Tongue (tissue), 3 donors: ENCODE measurements at places on chromosomes 3 and 15.

DNA sequence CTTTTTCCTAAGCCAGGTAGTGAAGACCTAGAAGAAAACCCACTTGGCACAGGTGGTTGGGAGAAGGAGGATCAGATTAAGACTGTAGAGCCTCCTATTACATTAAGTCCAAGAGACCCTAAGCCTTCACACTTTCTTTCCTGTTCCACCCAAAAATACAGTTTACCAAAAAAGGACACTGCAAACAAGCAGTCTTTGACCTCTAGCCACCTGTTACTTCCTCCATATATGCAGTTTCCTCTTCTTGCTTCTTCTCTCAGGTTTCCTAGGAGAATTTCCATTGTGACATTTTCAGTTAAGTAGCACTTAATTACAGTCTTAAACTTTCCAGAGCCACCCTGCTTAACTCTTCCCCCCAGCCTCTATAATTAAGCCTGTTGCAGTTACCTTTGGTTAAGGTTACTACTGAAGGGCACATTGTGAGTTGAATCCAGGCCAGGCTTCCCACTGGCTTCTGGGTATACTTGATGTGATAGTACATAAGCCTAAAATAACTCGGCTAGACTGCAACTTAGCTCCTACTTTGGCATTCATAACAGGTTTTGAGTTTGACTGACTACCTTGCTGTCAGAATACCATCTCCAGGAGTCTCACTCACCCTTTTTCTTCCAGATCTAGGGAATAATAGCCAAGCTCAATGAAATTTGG, 114.2 kb upstream of the UMPS start:
- no peak for DNase-seq

DNA sequence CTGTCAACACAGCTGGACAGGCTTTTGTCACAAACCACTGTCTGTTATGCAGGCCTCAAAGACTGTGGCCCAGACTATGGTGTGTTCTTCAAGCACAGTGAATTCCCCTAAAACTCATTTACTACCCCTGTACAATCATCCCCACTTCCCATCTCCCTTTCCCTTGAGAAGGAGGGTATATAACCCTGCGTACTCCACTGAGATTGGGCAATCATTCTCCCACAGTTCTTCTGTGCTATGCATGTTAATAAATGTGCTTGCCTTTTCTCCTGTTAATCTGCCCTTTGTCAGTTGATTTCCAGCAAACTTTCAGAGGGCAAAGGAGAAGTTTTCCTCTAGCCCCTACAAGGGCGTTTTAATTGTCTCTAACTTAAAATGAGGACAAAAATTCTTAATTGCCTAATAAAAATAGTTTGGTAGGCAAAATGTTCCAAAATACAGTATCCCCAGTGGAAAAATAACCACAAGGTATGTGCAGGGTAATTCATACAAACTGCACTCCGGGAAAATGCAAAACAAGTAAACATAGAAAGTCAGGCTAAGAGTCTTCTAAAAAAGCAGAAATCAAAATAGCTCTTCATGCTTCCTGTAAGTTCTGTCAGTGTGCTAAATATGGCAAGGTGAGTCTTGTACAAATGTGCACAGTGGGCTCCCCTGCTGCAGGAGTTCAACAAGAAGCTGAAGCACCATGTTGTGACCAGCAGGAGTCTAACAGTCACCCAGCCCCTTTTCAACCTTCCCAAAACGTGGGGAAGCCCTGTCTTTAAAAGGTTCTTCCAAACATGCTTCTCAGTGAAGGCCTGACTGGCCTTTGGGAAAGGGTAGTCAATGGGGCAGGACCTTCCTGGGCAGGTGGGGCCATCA, 10.2 kb downstream of the ATP10A start:
- DNase-seq: no peak

DNA sequence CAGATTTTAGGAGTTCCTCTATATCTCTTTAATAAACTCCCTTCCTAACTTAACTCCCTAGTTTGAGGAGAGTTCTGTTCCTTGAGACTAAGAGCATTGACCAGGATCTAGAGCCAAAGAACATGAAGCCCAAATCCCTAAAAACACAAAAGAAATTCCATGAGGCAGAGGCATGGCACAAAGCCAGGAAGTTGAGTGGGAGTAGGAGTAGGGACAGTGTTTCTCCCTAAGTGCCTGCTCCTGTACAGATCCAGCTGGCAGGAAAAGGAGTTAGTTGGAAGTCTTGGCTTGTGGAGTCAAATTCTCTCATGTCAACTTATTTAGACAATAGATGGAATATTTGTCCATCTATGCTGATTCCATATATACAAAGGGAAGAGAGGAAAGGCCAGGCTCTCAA, 11.4 kb downstream of the ACTC1 start:
- DNase-seq: peak; percentile 45

DNA sequence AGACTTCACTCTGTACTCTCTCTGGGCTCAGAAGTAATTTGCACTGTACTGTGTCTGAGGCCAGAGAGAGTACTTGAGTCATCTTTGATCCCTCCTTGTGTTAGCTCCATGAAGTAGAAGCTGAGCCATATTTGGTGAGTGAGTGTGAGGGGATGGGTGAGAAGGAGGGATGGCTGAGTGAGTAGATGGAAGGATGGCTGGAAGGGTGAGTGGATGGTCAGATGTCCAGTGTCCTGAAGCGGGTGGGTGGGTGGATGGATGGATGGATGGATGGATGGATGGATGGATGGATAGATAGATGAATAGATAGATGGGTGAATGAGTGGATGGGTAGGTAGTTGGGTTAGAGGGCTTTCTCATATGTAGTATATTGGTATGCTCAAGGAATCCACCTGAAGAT, 39.3 kb downstream of the FGD5 start:
- DNase-seq: no peak

- peak; percentile 83 for DNase-seq
Observed at GRCh38 chr3:178405531-178405930, 130.7 kb upstream of the KCNMB2 start.

DNA sequence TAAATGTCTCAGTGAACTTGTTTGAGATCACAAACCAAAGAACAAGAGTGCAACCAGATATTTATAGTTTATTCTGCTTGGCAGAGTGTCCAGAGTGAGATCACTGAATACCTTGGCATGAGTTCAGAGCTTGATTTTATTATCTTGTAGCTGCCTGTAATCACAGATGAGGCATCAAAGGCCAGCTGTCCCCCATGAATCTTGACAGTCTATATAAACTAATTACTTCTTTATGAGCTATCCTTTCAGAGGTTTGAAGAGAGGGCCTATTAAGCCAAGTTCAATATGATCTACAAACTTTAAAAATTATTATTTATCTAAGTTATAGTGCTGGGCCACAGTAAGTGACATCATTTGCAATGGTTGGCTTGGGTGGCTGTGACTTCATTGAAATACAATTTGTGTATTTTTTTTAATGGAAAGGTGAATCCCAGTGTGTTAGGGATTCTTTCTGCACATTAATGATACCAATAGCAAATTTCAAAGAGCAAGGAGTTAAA, 251.5 kb downstream of the CLSTN2 start:
- peak; percentile 90 for DNase-seq

GRCh38 chr15:31302029-31302657, 24.5 kb upstream of the KLF13 start:
- DNase-seq: no peak

DNA sequence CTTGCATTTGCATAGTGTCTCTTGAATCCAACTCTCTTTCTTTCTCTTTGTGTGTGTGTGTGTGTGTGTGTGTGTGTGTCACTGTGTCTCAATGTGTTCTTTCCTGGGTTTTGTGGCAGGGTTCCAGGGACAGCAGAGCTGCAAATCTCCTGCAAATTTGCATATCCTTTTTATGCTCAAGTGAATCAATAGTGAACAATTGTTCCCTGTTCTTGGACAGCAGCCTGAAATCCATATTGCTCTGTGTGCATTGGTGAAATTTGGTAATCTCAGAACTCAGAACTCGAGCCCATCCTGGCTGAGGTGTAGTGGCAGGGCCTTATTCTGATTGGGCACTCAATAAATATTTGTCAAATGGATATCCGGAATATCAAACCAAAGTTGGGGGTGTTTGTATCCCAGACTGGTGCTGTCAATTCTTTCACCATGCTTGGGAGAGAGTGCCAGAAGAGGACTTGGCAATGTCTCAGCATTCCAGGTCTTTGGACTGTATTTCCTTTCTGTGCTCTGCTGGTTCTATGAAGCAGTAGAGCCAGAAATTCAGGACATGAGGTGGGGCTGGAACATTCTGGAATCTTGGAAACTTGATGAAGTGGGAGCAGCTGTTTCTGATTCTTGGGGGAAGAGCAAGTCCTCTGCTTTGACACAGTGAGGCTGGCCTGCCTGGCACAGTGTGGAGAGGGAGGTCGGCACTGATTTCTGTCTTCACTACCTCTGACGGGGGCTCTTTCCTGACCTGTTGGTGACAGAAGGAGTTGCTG, 380.6 kb upstream of the C2CD4B start:
- peak; percentile 97 for DNase-seq

DNA sequence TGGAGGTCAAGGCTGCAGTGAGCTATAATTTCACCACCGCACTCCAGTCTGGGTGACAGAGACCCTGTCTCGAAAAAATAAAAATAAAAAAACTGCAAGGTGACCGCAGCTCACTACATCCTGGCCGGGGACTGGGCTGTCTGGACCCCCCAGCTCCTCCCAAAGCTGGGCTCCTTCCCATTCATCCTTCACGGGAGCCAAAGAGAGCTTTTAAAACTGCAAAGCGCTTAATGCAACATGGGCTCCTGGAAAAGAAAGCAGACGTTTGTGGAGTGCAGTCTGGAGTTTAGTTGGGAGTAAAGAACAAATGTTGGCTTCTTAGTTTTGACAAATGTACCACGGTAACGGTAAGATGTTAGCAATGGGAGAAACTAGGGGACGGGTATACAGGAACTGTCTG, 12.1 kb downstream of the PLXND1 start:
- peak; percentile 64 for DNase-seq

DNA sequence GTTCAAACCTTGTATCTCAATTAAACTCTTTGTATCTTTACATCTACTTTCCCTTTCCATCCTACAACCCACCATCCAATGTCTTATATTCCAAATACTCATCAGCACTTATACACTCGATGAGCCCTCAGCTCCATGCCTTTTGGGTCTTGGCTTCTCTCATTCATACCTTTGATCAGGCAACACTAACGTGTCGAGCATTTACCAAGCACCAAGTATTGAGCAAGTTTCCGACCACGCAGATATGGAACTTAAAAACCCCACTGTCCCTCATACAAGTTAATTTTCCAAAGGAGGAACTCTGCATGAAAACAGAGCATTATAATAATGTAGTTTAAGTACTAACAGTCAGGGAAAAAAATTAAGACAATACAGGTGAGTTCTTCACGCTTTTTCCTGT, 102.8 kb downstream of the IL1RAP start:
- DNase-seq: no peak

DNA sequence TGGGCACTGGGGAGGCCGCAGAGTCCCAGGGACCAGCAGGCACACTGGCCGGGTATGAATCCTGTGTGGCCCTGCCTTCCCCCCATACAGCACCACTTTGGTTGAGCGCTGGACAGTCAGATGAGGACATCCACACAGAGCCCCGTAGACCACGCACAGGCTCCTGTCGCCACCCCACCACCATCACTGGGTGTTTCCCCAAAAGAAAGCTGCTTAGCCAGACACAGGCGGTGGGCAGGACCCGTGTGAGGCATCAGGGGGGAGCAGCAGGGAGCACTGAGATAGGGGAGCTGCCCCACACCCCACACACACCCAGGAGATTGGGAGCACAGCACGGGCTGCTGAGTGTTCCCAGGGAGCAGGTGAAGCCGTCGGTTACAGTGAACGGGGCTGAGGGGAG, 42.4 kb upstream of the SLC41A3 start:
- no peak for DNase-seq

- DNase-seq: peak; percentile 67
Observed at GRCh38 chr3:12663401-12663935, 449 bp downstream of the RAF1 start.
